GM04504 (cell line): ENCODE measurements at places on chromosomes 7 and 10.
A peak's percentile ranks its signal among the peaks of the same experiment; 100 is the strongest.

- DNase-seq, result no peak
Measured at GRCh38 chr7:109178342-109178741, 608.7 kb downstream of the DNAJB9 start.

GRCh38 chr7:139823959-139824521, 5.0 kb upstream of the TBXAS1 start:
- no peak for DNase-seq

- DNase-seq, result no peak
Measured at GRCh38 chr10:57142925-57143576, 782.0 kb upstream of the ZWINT start.

DNA sequence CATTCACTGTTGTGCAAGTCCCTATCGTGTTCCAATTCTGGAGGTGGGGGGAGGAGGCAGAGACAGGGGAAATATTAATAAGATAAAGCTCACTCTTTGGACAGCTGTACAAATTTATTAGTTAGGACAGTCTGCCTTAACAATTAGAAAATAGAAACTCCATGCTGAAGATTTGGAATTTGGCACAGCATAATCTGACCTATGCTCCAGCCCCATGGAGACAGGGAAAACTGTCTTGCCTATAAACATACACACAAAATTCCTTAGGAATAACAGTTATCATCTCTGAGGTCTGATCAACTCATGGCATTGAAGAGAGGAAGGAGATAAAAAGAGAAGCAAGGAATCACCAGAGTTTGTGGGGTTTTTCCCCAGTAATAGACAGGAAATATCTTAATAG, 335.4 kb upstream of the MEOX2 start:
- DNase-seq, result no peak

DNA sequence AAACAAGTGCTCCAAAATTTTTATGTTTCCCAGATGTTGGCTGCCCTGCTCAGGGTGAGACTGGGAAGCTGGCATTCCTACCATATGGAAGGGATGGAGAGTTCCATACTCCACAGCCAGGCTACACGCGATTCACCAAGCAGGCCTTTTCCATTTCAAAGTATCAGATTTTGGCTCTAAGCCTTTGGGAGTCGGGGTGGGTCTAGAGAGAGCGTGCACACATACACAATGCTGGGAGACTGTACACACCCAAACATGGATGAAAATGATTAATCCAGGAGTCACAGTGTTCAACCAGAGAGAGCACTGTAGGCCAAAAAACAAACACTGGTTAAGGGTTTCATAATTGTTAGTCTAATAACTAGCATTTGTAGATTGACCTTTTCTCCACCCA, 295.0 kb downstream of the BICC1 start:
- peak; percentile 79 for DNase-seq

DNA sequence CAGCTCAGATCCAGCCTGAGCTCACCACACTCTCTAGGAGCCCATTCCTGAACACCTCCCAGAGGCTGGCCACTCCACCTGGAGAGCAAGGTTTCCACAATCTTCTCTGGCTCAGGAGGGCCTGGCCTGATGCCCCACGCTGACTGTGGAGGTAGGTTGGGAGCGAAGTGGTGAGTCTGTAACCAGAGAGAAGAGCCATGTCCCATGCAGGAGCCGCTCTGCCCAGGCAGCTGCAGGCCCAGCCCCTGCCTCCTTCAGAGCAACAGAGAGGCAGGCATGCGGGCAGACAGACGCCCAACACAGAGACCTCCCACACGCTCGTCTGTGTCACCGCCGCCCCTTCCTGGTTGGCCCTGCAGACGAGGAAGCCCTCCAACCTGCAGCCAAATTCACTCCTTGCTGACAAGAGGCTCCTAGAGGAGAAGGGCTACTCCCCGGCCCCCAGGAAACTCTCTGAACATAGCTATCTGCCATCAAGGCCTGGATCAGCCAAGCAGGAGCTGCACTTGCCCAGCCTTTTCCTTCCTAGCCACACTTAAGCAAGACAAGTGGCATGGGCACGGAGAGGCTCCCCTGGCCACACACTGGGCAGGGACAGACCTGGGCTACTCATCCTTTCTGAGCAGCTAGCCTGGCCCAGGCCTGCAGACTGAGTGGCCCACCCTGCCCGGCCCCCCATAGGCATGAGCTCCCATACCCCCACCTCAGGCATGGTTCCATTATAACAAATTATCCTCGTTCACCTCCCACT, 101.9 kb downstream of the GRID1 start:
- DNase-seq, result no peak

- DNase-seq, result no peak
Measured at GRCh38 chr7:73719806-73720169, 319 bp upstream of the STX1A start.

GRCh38 chr7:155701972-155702544, 57.6 kb downstream of the RBM33 start:
- DNase-seq, result no peak
